ENCODE measurements at places on chromosomes 16 and 17.
A peak's percentile ranks its signal among the peaks of the same experiment; 100 is the strongest.

DNA sequence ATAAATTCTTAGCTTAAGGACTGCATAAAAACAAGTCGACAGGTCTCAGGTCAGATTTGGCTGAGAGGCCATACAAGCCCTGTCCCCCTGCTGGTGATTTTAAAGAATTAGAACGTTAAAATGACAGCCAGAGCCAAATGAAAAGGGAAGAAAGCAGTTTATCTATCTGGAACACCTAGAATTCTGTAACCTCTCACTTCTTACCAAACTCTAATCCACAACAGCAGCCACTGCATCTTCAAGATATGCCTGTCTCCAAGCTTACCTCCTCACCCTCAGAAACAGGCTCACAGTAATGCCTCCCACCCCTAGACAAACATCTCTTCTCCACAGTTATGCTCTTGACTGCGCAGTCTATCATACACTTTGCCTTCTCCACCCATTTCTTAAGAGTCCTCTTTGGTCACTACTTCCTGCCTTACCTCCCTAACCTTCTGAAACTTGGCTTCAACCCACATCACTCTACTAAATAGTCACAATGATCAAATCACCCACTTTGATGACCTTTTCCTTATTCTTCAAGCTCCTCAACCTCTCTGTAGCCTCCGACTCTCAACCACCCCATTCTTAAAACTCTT lies 14.2 kb downstream of the ANKFY1 start:
- H3K4me3 ChIP-seq, result no peak overlapping the region
- no peaks in the 10 kb centered on the region for H3K36me3 ChIP-seq
- H3K27me3 ChIP-seq, result no peaks in the 10 kb centered on the region
- no peak overlapping the region for H3K27ac ChIP-seq

- H3K4me1 ChIP-seq, result peaks cover 4% of the 10 kb centered on the region
- no peak overlapping the region for H3K4me3 ChIP-seq
- no peaks in the 10 kb centered on the region for H3K36me3 ChIP-seq
- H3K27ac ChIP-seq, result no peak overlapping the region
- no peaks in the 10 kb centered on the region for H3K27me3 ChIP-seq
- peak; percentile 77 for DNase-seq
Observed at GRCh38 chr17:37506678-37507077, 17.0 kb downstream of the DUSP14 start.

DNA sequence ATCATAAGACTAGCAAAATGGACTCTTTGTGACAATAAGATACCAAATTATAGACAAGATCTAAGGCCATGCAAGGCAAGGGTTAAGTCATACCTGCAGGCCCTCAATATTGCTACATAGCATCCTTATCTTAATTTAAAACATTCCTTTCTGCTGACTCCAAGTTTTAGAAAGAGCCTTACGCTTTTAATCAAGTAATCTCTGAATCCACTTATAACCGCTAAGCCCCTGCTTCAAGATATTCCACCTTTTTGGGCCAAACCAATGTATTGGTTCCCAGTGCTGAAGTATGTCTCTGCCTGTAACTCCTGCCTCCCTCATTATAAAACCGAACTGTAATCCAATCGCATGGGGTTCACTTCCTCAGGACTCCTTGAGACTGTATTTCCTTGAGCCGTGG lies 255.4 kb downstream of the PHKB start:
- H3K4me1 ChIP-seq, result no peaks in the 10 kb centered on the region
- no peaks in the 10 kb centered on the region for H3K36me3 ChIP-seq
- no peaks in the 10 kb centered on the region for H3K27me3 ChIP-seq
- no peak for DNase-seq
- no peak overlapping the region for H3K27ac ChIP-seq

- no peaks in the 10 kb centered on the region for H3K27me3 ChIP-seq
- H3K4me1 ChIP-seq, result peaks cover 18% of the 10 kb centered on the region
- no peaks in the 10 kb centered on the region for H3K36me3 ChIP-seq
- H3K27ac ChIP-seq, result no peak overlapping the region
- no peak overlapping the region for H3K4me3 ChIP-seq
Observed at GRCh38 chr16:5056352-5056751, 9.4 kb downstream of the C16orf89 start.

DNA sequence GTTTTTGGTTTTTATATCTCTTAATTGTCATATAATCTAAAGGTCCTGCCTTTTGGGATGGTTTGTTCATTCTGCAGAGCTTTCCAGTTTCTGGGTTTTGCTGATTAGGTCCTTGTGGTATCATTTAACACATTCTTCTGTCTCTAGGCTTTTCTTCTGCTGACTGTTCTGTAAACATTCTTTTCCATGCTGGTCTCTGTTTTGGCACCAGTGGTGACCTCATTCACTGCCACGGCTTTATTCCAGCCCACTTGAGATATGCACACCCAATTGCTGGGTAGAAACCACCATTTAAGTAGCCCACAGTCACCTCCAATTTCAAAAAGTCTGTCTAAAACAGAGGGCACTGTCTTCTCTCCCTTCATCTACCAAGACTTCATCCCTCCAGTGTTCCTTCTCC lies 31.1 kb upstream of the COX10 start:
- H3K36me3 ChIP-seq, result no peaks in the 10 kb centered on the region
- H3K27me3 ChIP-seq, result no peaks in the 10 kb centered on the region
- H3K4me1 ChIP-seq, result no peaks in the 10 kb centered on the region
- no peak overlapping the region for H3K4me3 ChIP-seq

GRCh38 chr17:46869975-46870803 lies 18.8 kb downstream of the WNT9B start:
- no peak for DNase-seq
- H3K27ac ChIP-seq, result no peak overlapping the region
- H3K27me3 ChIP-seq, result no peaks in the 10 kb centered on the region
- no peaks in the 10 kb centered on the region for H3K4me1 ChIP-seq
- H3K4me3 ChIP-seq, result no peak overlapping the region

DNA sequence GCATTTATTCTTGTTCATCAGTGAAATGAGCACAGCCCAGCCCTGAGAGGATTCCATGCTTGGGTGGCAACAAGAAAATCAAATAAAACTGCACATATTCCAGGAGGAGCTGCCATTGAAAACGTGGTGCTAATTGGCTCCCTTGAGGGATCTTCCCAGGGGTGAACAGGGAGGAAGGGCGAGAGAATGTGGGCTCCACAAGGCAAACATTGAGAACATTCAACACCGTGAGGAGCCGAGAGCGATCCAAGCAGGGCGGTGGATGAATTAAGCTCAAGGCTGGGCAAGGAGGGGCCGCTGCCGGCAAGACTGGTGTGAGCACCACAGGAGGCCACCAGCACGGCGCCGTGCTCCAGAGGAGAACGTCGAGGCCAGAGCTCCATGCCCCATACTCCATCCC lies 166.9 kb downstream of the C16orf95 start:
- H3K4me3 ChIP-seq, result no peak overlapping the region
- H3K27ac ChIP-seq, result no peak overlapping the region
- H3K36me3 ChIP-seq, result no peaks in the 10 kb centered on the region
- H3K4me1 ChIP-seq, result no peaks in the 10 kb centered on the region
- no peak for DNase-seq

DNA sequence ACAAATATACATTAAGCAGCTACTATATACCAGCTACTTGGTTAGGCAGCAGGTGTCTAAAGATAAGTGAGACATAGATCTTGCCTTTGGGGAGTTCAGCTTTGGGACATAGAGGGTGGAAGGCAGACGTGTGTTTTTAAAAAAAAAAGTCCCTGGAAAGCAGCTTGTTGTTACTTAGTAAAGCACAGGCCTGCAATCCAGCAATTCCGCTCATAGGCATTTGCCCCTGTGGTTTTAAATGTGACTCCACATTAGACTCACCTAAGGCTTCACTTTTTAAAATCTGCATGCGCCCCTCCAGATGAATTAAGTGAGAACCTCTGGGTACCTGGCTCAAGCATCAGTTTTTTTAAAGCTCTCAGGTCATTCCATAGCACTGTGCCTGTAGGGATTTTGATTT lies 7.2 kb upstream of the MLYCD start:
- H3K27me3 ChIP-seq, result peaks cover 1% of the 10 kb centered on the region
- H3K4me3 ChIP-seq, result no peak overlapping the region
- peaks cover 12% of the 10 kb centered on the region for H3K4me1 ChIP-seq
- H3K27ac ChIP-seq, result no peak overlapping the region
- DNase-seq, result no peak

DNA sequence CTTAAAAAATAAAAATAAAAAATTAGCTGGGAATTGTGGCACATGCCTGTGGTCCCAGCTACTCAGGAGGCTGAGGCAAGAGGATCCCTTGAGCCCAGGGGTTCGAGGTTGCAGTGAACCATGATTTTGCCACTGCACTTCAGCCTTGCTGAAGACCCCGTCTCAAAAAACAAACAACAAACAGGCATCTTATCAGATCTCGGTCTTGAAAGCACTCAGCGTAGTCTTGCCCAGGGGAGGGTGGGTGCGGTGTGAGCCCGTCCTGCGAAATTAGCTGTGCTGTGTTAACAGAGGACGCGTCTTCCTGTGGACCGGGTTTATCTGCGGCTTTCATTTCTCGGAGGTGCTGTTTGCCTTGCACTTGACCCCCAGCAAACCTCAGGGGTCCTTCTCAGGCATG lies 5.4 kb downstream of the GAA start:
- DNase-seq, result no peak
- no peaks in the 10 kb centered on the region for H3K27me3 ChIP-seq
- H3K4me1 ChIP-seq, result peaks cover 10% of the 10 kb centered on the region
- no peaks in the 10 kb centered on the region for H3K36me3 ChIP-seq
- H3K27ac ChIP-seq, result no peak overlapping the region

DNA sequence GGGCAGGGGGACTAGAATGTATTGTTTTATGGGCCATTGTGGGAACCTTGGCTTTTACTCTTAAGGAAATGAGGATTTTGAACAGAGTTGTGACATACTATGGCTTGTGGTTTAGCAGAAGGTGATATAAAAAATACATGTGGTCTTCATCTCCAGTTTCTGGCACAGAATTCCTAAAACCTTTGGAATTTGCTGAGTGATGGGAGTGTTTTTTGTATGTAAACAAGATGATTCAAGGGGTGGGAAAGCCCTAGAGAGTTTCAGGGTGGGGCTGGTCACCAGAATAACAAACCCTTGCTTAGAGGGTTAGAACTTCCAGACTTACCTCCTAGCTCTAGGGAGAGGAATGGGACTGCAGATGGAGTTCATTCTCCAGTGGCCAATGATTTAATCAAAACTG lies 316.1 kb downstream of the PHKB start:
- no peaks in the 10 kb centered on the region for H3K4me1 ChIP-seq
- no peak for DNase-seq
- no peak overlapping the region for H3K4me3 ChIP-seq
- no peak overlapping the region for H3K27ac ChIP-seq
- H3K27me3 ChIP-seq, result no peaks in the 10 kb centered on the region

- H3K27me3 ChIP-seq, result peaks cover 45% of the 10 kb centered on the region
- H3K4me1 ChIP-seq, result peaks cover 9% of the 10 kb centered on the region
- no peaks in the 10 kb centered on the region for H3K36me3 ChIP-seq
Observed at GRCh38 chr17:43713494-43714162, 45.0 kb downstream of the SOST start.

GRCh38 chr17:44988044-44988942 lies 20.2 kb upstream of the C1QL1 start:
- peak overlapping the region; percentile 36 for H3K4me3 ChIP-seq
- H3K4me1 ChIP-seq, result peaks cover 22% of the 10 kb centered on the region
- H3K27me3 ChIP-seq, result peaks cover 4% of the 10 kb centered on the region
- DNase-seq, result peak; percentile 24
- H3K36me3 ChIP-seq, result no peaks in the 10 kb centered on the region

- H3K27me3 ChIP-seq, result no peaks in the 10 kb centered on the region
- peaks cover 5% of the 10 kb centered on the region for H3K4me1 ChIP-seq
- no peak overlapping the region for H3K4me3 ChIP-seq
- peak; percentile 24 for DNase-seq
- H3K27ac ChIP-seq, result no peak overlapping the region
Observed at GRCh38 chr17:19911033-19911432, 43.3 kb upstream of the ULK2 start.

GRCh38 chr17:47266782-47267181 lies 13.2 kb downstream of the ITGB3 start:
- no peaks in the 10 kb centered on the region for H3K36me3 ChIP-seq
- H3K4me1 ChIP-seq, result no peaks in the 10 kb centered on the region
- no peak overlapping the region for H3K4me3 ChIP-seq
- H3K27me3 ChIP-seq, result no peaks in the 10 kb centered on the region
- no peak overlapping the region for H3K27ac ChIP-seq
- no peak for DNase-seq

DNA sequence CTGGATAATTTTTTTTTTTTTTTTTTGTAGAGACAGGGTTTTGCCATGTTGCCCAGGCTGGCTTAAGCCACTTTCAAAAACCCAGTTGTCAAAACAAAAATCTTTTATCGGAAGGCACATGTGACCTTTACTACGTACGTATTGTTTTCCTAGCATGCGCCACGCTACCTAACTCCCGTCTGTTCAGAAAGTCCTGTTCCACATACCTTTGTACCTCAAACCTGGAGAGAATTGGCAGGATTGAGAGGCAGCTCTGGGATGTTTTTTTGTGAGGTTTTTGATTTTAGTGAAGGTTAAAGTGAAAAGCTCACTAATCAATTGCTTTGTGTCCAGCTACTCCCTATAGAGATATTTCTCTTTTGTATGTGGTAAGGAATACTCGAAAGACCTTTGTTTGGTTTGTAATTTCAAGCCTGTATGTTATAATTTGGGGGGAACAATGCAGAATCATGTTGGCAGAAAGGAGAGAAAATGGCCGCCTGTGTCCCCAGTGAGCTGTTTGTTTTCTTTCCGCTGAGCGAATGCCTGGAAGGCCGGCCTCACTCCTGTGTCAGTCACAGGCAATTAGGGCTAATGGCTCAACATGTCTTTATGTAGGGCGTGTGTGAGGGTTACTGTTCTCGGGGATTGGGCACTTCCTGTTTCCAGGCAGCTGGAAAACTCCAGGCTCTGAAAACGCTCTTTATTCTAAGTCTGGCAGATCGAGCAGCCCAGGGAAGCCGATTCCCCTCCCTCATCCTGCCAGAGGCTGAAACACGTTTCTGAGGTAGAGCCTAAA lies 60.8 kb upstream of the CLEC18A start:
- H3K27ac ChIP-seq, result peak overlapping the region; percentile 78
- no peak overlapping the region for H3K4me3 ChIP-seq
- H3K27me3 ChIP-seq, result no peaks in the 10 kb centered on the region
- peak; percentile 64 for DNase-seq
- no peaks in the 10 kb centered on the region for H3K36me3 ChIP-seq

DNA sequence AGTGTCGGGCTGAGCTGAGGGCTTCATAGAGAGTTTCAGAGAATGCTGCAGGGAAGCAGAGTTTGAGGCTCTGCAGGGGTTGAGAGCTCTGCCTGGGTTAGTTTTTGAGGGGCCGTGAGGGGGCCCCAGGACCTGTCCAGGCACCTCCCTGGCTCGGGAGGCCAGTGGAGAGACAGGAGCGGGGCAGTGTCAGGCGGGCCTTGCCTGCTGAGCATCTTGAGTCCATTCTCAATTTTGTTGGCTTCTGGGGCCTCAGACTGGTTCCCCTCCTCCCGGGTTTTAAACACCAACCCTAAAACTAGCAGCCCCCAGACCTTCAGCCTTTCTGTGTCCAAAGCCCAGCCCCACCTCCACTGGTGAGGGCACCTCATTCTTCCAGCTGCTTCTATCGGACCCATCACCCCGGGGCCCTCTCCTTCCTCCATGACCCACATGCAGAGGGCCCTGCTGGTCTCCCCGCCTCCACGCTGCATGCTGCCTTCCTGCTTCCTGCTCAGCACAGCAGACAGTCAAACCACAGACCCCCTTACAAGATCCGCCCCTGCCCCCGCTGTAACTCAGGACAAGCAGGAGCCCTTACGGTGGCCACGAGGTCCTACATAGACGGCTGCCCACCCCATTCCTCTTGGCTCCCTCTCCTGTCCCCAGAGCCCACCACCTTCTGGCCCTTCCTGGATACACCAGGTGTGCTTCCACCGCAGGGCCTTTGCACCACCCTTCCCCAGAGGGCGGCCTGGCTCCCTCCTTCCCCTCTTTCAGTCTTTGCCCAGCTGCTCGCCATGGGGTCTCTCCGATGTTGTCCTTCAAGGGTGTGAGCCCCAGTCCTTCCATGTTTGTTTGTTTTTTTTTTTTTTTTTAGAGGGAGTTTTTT lies 3.8 kb downstream of the RNF213 start:
- H3K36me3 ChIP-seq, result no peaks in the 10 kb centered on the region
- H3K4me1 ChIP-seq, result peaks cover 10% of the 10 kb centered on the region
- H3K27ac ChIP-seq, result no peak overlapping the region
- no peak for DNase-seq
